CD4-positive, alpha-beta T cell (primary cell): ENCODE measurements at places on chromosomes 3 and 15.

- DNase-seq: no peak
Measured at GRCh38 chr3:60176614-60177013, 1074.6 kb downstream of the FHIT start.

- DNase-seq: no peak
Measured at GRCh38 chr15:41671656-41672648, 11.7 kb downstream of the MGA start.

DNA sequence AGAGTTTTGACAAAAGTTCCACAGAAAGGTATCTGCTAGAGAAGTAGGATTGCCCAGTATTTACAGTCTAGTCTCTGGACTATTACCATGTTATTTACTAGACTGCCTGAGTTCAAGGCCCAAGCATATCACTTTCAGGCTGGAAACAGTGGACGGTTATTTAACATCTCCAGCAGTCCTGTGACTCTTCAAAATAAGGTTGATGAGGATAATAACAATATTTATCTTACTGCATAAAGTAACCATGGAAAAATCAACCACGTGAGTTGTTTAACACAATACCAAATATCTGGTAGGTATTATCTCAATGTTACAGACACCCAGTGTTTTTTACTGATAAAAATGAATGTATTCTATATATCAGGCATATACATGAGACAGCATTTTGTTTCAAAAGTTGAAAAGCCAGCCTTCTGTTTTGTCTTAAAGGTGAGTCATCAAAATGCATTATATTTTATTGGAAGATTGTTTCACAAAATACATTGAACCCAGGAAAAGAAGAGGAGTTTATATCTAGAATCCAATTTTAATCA lies 535.8 kb downstream of the TBL1XR1 start:
- no peak for DNase-seq

DNA sequence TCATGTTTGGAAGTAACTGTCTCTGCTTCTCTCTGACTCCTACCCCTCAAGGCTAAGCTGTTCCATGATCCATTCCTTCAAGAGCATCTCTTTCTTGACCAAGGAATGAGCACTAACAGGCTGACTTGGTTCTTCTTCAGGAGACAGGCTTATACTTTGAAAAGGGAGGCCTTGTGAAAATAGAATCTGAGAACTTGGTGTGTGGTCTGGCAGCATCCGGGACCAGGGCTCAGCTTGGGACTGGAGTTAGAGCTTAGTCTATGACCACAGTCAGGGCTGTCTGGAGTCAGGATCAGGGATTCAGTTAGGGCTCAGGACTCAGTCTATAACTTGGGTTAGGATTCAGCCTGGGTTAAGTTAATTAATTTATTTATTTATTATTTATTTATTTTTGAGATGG lies 44.9 kb upstream of the SLC6A6 start:
- no peak for DNase-seq
